ENCODE measurements at places on chromosomes 13 and 19.

DNA sequence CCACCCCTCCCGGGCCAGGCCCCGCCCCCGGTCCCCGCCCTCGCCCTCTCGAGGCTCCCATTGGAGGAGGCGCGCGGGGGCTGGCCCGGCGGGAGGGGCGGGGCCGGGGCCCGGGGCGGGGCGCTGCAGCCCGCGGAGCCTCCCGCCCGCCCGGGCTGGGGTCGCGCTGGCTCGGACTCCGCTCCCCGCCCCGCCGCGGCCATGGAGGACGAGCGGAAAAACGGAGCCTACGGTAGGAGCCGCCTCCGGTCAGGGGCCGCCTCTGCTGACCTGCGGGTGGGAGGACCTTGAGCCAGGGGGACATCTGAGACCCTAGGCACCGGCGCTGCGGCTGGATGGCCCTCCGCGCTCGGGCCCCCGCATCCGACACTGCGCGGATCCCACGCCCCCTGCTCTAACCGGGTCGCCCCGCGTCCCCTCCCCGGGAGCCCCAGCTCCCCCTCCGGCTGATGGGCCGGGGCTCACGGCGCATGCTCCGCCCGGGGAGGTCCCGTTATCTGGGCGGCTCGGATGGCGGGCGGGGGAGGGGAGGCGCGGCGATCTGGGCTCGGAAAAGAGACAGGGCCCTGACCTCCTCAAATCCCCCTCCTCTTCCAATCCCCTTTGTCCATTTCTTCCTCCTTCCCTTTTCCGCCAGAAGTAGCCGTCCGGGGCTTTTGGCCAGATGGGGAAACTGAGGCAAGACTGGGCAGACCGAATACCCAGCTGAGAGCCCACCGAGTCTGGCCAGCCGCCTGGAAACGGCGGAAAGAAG, 15.4 kb upstream of the AP1M2 start:
- DNase-seq: peak; percentile 79

- no peak for DNase-seq
These were observed 40.5 kb downstream of the DZIP1 start for GRCh38 chr13:95603887-95604555.

- DNase-seq: no peak
These were observed 57.6 kb downstream of the COL4A1 start for GRCh38 chr13:110249326-110249725.

DNA sequence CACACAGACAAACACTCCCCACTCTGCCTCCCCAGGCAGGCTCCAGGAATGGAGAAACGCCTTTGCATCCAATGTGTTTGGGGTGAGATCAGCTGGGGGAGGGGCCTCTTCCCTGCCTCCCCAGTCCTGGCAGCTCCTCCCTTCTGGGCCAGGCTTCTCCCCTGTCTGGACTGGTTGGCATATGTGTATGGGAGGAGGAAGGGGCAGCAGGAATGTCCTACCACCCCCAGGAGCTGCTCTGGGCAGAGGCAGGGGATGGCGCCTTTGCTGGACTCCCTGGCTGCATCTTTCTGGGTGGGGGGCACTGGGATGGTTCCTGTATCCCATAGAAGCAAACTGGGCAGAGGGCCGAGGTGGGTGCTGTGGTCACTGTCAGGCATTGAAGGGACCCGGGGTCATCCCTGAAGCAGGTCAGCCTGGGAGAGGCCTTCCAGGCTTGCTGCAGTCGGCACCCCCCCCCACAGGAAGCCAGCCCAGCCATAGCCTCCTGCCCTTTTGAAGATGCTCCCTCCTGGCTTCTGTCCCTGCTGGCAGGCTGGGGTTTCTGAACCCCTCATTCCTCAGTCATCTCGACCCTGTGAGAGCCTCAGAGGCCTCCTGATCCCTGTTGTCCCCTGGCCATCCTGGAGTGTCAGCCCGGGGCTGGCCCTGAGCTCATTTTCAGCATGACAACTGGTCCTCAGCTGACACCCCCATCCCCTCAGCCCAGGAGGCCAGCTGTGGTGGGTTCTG, 21.2 kb upstream of the SLC7A10 start:
- no peak for DNase-seq

DNA sequence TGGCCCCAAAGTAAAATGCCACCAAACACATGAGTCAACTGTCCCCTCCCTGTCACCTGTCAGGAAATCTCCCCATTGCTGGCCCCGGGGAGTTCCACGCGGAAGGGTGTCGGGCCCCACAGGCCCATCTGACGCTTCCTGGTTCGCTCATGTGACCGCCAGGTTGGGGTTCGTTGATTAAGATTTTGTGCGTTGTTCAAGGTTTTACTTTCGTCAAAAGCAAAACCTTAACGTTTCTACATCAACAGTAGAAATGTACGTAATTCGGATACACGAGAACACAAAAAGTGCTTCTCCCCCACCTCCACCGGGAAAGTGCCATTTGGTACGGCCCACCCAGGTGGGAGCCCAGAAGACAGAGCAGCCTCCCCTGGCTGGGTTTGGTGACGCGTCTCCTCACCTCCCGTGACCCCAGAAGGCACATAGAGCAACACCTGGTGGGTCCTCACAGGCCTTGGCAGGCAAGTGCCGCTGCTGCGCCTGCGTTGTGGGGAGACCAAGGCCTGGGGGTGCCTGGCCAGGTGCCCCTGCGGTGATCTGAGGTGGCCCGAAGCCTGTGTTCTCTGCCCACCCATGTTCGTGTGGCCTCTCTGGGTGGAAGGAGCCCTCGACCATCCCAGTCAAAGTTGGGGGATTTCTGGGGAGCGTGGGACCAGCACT, 161.6 kb downstream of the KDM4B start:
- DNase-seq: peak; percentile 42

- no peak for DNase-seq
These were observed 12.7 kb upstream of the OR10H1 start for GRCh38 chr19:15828121-15828610.

DNA sequence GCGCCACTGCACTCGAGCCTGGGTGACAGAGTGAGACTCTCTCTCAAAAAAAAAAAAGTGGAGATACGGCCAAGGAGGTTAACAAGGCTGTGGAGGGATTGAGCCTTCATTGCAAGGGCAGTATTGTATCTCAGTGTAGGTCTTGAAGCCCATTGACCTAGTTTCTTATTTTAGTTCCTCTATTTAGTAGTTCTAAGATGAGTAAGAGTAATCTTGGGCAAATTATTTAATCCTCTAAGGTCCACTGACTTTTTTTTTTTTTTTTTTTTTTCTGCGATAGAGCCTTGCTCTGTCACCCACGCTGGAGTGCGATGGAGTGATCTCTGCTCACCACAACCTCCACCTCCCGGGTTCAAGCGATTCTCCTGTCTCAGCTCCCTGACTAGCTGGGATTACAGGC, 14.3 kb upstream of the ILF3 start:
- no peak for DNase-seq

- DNase-seq: no peak
These were observed 889 bp downstream of the UBL5 start for GRCh38 chr19:9828551-9829063.

- no peak for DNase-seq
These were observed 167.7 kb downstream of the SPRY2 start for GRCh38 chr13:80173224-80173623.

Data from activated CD8-positive, alpha-beta memory T cell treated with anti-CD3 and anti-CD28 coated beads for 4 hours (primary cell).